ENCODE measurements at places on chromosomes 5 and 9.

GRCh38 chr5:117955831-117956230, 1032.5 kb downstream of the DTWD2 start:
- no peak for DNase-seq

DNA sequence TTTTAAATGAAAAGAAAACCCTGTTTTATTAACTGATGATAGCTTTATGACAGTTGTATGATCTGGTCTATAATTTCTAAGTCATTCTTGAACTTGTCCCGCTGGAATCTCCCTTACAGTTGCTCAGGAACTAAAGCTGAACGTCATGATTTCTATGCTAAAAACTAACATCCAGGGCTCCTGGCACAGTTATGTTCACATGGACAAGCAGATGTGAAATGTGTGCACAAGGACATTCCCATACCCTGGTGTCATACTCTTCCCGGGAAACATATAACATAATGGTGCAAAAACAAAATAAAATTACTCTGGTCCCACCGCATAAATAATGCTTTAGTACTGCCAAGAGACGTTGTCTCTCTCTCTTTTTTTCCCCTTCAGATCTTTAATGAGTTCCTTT, 134.9 kb downstream of the PRDM6 start:
- DNase-seq = no peak

DNA sequence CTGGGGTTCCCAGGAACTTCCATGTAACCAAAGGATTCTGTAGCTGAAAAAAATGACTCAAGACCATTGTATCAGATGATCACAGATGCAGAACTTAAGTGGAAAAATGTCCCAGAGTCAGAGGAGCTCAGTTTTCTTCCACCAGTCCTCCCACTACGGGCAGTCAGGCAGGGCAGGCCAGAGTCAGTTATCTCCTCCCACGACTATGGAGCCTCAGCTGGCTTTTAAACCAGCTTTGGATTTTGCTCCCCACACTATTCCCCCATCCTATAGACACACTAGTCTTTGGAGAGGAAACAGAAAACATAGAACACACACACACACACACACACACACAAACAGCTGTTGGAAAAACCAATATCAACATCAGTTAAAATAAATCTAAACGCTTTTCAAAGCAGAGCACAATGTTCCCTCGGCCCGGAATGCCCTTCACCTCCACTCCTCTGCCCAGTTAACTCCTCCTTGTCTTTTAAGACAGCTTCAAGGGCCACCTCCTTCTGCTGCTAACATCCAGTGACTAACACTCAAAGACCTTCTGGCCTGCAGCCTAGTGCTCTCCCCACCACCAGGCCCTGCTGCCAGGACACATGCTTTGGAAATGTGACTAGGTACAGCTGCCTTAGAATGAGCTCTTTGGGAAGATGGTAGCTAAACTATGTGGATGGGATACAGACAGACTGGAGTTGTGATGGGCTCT, 56.8 kb downstream of the NIPAL4 start:
- no peak for DNase-seq

DNA sequence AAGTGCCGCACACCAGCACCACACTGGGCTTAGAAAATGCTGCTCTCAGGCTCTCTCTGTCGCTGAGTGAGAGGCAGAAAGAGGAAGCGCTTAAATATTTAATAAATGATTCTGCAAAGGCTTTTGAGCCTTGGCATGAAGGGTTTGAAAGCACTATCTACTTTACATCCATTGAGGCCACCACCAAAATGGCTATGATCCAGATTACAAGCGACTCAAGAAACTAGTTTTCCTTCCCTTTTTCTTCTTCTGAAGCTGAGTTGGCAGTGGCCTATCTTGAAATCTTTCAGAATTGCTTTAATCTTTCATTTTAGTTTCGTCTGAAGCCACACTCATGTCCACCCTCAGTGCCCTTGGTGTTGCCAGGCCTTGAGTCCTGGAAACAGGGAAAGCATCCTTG, 59.5 kb downstream of the EBF1 start:
- DNase-seq = peak; percentile 43

DNA sequence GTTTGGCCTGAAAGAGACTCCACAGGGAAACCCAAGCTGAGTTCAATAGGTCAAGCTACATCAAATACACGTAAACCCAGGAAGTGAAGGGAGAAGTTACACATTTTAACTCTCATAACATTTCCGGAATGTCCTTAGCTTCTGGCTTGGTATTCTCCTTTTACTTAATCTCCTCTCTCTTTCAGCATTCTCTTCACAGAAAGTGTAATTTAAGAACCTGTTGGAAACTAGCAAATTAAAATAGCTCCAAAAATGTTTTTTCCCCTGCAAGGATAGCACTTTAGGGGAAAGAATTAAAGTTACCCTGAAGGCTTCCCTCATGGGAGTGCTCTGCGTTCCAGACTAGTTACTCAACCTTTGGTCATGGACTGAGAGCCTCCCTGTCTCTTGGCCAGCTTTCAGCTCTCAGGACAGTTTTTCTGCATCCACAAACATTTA, 292.7 kb upstream of the TARS1 start:
- DNase-seq = no peak

DNA sequence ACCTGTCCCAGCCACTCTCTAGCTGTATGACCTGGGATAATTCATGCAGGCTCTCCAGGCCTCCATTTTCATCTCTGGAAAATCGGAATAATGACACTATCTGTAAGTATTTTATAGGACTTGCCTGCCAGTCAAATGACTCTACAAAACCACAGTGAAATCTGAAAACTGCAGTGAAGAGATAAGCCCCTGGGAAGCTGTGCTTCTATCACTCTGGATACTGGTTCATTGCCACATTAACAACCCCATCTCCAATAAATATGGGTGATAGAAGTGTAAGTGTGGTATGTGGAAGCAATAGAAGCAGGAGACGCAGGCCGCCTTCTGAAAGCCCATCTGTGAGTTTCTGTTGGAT, 31.8 kb downstream of the WHRN start:
- DNase-seq = no peak

- DNase-seq = no peak
These were observed 14.8 kb upstream of the SLC6A19 start for GRCh38 chr5:1186351-1187233.

- DNase-seq = peak; percentile 32
These were observed 46.6 kb upstream of the IPPK start for GRCh38 chr9:92716557-92716956.

DNA sequence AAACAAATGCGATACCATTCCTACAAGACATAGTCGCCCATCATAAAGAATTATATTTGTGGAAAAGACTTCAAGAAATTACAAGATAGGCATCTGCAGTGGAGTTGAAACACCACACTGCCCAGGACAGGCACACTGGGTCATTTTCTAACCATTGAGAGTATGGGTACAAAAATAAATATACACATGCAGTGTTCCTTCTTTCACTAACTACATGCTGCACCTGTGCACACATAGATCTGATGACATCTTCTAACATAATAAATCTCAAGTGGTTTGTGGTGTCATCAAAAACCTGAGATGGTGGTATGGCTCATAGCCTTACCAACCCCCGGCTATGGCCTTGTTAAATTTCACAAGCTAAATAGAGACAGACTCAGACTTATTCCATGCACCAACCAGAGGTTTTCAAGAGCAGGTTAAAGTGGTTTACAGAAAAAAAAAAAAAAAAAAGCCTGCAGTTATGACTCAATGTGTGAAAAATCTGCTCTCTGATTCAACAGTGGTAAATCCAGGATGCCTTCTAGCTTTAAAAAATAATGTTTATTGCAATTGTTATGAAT, 12.4 kb upstream of the NFIB start:
- DNase-seq = no peak

GRCh38 chr9:27279611-27280010, 17.3 kb downstream of the EQTN start:
- DNase-seq = no peak
